EH (cell line): ENCODE measurements at places on chromosomes 3 and 15.

- DNase-seq, result peak; percentile 70
Measured at GRCh38 chr15:64574301-64575017, 114.1 kb downstream of the ZNF609 start.

DNA sequence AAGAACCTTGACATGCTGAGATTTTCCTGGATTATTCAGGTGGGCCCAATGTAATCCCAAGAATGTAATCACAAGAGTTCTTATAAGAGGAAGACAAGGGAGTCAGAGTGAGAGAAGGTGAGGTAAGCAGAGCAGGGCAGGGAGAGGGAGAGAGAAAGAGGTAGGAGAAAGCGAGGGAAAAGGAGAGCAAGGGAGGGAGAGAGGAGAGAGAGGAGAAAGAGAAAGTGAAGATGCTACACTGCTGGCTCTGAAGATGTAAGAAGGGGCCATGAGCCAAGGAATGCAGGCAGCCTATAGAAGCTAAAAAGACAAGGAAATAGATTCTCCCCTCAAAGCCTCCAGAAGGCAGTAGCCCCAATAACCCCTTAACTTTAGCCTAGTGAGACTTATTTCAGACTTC, 28.7 kb upstream of the FAM98B start:
- no peak for DNase-seq

- no peak for DNase-seq
Measured at GRCh38 chr3:132509506-132509905, 87.6 kb upstream of the ACKR4 start.

DNA sequence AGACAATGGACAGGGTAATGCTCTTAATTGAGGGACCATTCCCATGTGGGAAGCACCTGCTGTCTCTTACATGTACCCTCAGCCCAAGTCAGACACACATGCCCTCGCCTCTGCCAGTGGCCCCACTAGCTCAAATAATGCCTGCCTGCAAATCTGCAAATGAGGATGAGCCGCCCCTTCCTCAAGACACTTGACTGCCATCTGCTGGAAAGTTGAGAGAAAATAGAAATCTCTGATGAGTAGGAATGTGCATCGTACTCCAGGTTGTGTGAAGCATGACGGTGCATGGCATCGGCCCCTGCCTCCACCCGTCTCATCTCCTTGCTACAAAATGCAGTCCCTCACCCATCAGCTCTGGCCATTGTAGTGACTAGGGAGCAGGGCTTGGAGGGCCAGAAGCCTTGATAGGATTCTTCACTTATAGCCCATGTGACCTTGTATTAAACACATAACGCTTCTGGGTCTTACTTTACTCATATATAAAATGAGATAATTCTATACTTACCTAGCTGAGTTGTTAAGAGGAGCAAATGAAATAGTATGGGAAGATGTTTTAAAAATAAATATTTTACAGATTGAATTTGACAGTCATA, 6.3 kb upstream of the SCN5A start:
- DNase-seq, result peak; percentile 39

DNA sequence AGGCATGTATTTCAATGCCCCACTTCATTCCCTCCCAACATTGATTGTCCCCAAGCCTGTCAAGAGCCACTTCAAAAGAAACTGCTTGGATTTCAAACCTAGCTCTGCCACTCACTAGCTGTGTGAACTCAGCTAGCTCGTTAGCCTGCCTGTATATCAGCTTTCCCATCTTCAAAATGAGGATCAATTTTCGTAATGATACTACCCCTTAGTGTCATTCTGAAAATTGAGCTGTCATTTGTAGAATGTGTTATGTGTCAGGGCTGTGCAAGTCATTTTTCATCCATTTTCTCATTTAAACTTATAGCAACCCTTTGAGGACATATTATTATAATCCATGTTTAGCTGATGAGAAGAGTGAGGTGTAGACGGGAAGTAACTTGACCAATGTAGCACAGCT, 88.6 kb downstream of the TRIM42 start:
- no peak for DNase-seq
